Panc1 (cell line): ENCODE measurements at places on chromosomes 11 and 22.

DNA sequence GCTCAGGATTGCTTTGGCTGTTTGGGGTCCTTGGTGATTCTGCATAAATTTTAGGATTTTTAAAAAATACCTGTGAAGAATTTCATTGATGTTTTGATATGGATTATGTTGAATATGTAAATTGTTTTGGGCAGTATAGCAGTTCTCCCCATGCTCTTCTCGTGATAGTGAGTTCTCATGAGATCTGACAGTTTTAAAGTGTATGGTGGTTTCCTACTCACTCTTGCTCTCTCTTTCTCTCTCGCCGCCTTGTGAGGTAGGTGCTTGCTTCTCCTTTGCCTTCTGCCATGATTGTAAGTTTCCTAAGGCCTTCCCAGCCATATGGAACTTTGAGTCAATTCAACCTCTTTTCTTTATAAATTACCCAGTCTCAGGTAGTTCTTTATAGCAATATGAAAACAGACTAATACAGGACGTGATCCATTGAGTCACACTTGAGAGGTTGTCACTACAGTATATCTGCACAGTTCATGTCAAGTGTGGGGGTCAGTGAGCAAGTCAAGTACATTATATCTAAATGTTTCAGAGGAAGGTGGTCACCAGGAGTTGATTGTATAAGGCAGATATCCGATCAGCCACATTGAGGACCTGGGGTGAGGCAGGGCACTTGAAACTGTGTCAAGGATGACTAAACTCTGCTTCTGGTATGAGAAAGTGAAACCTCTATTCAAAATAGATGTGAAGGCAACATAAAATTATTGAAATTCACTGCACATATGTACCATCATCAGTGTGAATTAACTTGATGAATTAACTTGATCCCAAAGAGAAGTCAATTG, 70.7 kb upstream of the CCDC179 start:
- no peak for DNase-seq

DNA sequence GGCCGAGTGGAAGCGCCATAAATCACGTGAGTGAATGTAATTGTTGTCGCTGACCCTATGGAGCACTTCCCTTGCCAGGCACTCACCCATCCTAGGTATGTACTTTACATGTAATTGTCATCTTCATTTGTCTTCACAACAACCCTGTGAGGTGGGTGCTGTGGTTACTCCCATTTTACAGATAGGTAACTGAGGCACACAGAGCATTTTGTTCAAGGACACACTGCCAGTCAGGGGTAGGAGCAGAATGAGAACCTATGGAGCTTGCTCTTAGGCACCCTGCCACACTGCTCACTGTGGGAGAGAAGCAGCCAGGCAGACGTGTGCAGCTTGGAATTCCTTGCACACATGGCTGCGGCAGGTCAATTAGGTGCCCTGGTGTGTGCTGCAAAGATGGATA, 785 bp upstream of the EFCAB6 start:
- no peak for DNase-seq

GRCh38 chr11:1570896-1571759, 943 bp downstream of the DUSP8 start:
- no peak for DNase-seq

- no peak for DNase-seq
These were observed 11.8 kb downstream of the TUB start for GRCh38 chr11:8092587-8093424.

GRCh38 chr11:72227316-72228228, 3.0 kb downstream of the INPPL1 start:
- no peak for DNase-seq
